AG10803 (cell line): ENCODE measurements at places on chromosomes 4 and X.

DNA sequence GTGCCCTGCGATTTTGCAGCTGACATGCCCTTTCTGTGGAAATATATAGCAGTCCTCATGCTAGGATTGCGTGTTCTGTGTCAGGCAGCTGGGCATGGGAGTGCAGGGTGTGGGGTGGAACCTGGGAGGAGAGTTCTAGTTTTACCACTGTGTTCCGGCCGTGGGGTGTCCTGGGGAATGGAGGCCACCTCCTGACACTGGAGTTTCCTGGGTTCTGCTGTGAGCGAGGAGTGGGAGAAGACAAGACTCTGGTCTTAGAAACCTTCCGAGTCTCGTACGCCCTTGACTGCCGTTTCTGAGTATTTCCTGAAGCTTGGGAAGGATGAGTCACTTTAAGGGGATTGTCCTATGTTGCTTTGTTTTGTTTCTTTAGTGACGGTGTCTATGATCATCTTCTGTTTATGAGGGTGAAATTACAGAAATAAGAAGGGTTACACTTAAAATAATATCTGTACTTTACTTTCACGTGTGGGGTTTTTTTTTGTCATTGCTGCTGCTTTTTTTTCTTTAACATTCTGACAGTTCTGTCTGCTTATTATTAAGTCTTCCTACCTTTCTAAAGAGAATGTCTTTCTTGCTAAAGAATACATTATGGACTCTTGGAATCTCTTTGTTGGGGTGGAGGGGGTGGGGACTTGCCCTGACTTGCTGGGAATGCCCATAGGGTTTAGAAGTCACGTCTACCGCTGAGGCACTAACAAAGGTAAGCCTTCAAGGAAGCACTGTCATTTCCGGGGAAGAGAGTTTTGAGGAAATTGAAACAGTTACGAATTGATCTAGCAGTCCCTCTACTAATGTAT, 19.1 kb downstream of the CD99 start:
- DNase-seq, result peak; percentile 83

- no peak for DNase-seq
Measured at GRCh38 chr4:189497996-189498395, 442.7 kb upstream of the FRG1 start.

GRCh38 chr4:168793542-168793941, 216.5 kb downstream of the CBR4 start:
- no peak for DNase-seq

DNA sequence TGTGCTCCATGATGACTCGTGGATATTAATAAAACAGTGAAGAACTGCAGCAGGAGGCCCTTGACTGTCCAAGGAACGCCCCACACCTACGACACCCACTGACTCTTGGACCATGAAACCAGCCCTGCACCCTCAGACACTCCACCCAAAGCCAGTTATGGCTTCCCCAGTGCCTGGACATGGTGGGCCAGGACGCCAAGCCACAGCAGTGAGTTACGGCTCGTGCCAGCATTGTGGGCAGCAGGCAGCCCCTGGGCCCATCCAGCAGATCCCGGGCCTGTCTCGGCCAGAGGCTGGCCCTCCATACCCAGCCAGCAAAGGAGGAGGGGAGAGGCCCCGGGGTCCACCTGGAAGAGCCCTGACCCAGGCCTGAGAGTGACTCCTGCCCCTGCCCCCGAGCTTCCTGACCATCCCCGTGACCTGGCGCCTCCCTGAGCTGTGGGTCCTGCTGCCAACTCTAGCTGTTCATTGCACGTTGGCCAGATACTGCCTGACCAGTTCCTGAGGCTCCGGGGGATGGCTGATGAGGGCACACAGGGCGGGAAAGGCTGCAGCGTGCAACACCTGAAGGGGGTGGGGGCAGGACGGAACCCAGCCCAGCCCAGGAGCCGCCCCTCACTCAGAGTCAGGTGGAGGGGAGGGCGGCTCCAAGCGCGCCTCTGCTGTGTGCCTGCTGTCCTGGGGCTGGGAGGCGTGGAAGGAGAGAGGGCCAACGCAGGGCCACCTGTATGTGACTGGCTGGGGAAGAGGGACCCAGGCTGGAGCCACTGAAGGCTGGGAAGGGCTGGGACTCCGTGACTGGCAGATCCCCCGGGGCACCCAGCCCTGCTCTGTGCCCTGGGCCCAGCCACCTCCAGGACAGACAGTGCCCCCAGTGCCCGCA, 739 bp downstream of the SLC49A3 start:
- DNase-seq, result no peak

DNA sequence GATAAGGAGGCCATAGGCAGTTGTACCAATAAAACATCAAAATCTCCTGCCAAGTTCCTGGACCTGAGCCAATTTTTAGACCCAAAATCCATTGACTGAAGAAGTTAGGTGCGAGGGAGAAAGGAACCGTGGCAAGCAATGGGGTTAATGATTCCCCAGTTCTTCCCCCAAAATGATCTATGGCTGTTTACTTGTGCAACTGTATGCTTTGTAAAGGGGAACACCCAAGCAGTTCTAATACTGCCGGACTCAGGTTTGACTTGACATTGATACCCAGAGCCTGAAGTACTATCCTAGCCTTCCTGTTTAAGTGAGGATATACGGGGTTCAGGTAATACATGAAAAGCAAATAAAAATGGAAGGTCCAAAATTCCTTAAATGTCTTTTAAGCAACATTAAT, 6.7 kb upstream of the EIF4E start:
- DNase-seq, result no peak

- peak; percentile 18 for DNase-seq
Measured at GRCh38 chr4:70613306-70614183, 15.0 kb upstream of the ENAM start.

GRCh38 chr4:83282049-83282535, 2.5 kb downstream of the COQ2 start:
- peak; percentile 64 for DNase-seq

DNA sequence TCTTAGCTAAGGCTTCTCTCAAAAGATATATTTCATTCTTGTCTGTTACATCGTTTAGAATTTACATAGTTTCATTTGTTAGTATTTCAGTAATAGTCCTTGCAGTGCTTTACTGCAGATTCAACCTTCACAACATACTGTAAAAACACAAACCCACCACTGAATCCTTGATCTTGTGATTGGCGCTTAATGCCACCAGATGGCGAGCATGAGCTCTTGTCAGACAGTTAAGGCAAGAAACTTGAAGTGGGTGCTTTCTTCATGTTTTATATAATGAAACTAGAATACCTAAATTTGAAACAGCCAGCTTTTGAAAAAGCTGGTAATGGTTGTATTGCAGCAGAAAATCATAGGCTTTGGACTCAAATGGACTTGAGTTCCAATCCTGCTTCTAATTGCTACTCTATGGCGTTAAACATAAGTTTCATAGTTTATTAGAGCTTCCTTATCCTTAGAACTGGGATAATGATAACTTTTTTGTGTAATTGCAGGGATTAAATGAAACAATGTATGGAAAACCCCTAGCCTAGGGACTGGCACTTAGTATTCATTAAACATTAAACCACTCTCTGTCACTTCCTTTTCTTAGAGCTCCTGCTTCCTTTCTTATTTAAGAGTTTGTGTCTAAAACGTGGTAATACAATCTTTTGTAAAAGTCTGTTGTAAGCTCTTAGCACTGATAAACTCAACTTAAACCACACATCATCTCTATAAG, 95.1 kb downstream of the USP9X start:
- peak; percentile 58 for DNase-seq
